ENCODE measurements at places on chromosomes 7 and 10. TPM values are rescaled to one million over a fixed set of nuclear protein-coding genes. Genes with fewer than 3 reads are reported as not detected.

DNA sequence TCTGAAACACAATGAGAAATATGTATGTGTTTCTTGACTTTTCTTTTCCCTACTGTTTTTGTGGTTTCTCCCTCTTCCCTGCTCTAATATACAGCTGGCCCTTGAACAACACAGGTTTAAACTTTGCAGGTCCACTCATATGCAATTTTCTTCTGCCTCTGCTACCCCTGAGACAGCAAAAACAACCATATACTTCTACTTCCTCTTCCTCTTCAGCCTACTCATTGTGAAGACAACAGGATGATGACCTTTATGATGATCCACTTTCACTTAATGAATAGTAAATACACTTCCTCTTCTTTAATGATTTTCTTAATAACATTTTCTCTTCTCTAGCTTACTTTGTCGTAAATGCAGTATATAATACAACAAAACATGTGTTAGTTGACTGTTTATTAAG lies 35.0 kb upstream of the DGKB start:
- DNase-seq = no peak

- no peak for DNase-seq
Measured at GRCh38 chr7:11557627-11558026, 274.4 kb downstream of the THSD7A start.

DNA sequence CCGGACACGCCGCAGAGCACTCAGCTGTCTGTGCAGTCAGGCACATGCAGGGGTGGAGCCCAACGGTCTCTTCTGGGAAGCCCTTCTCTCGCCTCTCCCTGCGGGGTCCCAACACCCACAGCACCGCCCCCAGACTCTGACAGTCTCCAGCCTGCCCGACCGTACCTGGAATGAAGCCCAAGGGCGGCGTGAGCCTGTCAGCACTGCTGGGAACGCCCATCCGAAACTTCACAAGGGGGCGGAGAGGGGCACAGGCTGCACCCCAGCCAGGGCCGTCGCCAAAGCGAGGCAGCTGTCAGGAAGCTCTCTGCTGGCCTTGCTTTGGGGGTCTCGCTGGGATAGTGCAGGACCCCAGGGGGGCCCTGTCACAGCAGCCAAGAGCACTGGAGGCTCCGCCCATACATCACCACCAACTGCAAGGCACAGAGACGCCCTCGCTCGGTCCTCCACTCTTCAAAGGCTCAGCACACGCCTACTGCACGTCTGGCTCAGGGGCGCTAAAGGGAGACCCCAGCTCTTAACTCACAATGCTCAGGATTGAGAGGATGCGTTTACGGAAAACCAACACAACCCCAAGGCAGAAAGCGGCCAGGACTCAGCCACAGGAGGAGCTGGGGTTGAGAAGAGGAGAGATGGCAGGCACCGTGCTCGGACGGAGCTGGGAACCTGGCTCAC lies 30.9 kb downstream of the MAD1L1 start:
- no peak for DNase-seq

DNA sequence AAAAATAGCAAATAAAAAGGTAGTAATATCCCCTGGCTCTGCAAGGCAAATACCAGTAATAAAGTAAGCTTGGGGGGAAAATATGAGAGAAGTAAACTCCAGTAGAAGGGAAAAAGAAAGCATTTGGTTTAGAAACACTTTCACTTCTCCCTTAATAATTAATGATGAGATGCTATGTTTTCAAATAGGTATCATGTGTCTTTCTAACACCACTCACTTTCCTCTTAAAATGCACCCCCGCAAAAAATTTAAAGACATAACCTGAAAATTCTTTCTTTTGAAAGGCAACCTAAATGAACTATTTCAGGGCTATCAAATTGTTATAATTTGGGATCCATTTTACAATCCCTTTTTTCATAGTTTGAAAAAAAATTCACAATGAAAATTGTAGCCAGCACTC lies 240.3 kb downstream of the SNX10 start:
- DNase-seq = no peak

- DNase-seq = no peak
Measured at GRCh38 chr10:16386855-16387254, 50.0 kb upstream of the PTER start.

GRCh38 chr7:1641173-1641572 lies 28.9 kb upstream of the ELFN1 start:
- no peak for DNase-seq

DNA sequence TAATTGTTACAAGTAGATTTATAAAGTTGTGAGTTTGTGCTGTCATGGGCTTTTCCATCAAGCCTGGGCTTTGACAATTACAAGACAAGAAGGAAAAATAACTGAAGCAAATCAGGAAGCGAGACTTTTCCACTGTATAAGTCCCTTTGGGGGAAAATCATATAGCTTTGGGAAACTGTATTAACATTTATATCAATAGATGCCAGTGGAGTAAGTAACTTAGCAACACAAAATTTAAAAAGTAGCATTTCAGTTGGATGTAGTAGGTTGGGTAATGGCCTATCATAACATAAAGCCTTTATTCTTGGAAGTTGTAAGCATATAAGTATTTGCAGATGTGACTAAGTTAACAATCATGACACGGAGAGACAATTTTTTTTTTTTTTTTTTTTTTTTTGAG lies 931.1 kb downstream of the CNTNAP2 start:
- DNase-seq = no peak

- DNase-seq = no peak
Measured at GRCh38 chr10:34133406-34133805, 681.7 kb downstream of the PARD3 start.

- peak; percentile 14 for DNase-seq
Measured at GRCh38 chr7:39624442-39624807, 1.1 kb downstream of the RALA start.

DNA sequence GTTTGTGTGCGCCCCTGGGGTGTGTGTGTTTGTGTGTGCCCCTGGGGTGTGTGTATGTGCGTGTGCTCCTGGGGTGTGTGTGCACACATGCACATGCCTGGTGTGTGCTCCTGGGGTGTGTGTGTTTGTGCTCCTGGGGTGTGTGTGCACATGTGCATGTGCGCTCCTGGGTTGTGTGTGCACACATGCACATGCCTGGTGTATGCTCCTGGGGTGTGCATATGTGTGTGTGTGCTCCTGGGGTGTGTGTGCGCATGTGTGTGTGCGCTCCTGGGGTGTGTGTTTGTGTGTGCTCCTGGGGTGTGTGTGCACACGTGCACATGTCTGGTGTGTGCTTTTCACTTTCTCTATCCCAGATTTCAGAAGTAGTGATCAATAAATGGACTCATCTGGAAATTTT lies 321.0 kb downstream of the WDR37 start:
- no peak for DNase-seq

GRCh38 chr10:75137533-75138438 lies 26.3 kb downstream of the SAMD8 start:
- no peak for DNase-seq

DNA sequence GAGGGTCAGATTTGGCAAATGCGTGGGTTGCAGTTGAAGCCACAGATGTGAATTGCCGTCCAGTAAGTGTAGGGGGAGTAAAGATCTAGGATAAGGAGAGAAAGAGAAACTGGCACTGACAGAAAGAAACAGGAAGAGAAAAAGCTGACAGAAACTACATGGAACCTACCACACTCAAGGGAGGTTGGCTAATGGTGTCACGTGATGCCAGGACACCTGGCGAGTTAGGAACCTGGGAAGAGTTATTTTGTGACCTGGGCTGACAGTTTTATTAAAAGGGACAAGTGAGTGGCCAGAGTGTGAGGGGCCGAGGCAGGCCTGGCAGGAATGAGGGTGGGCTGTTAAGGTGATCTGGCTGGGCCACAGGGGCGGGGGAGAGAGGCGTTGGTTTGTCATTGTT lies 188.7 kb downstream of the ADARB2 start:
- DNase-seq = no peak

GRCh38 chr7:1748076-1748838 lies 78.2 kb downstream of the ELFN1 start:
- no peak for DNase-seq

DNA sequence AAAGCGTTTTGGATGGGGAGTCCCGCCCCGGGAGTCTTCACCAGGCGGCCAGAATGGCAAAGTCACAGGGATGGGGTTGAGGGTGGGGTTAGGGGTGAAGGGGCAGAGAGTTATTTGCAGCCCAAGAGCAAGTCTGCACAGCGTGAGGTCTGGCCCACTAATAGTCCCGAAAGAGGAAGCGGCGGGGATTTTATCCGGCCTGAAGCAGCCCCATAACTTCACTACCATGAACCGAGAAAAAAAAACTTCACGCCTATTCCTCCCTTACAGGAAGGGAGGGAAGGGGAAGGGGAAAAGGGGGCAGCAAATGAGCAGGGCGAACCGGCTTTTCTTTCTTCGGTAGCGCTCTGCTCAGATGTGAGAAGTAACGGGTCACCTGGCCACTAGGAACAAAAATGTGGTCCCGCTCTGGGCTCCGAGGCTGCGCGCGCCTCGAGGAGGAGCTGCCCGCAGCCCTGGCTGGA lies 712 bp downstream of the ITPRIP start:
- peak; percentile 52 for DNase-seq

GRCh38 chr10:73183667-73184281 lies 15.9 kb downstream of the FAM149B1 start:
- DNase-seq = no peak

DNA sequence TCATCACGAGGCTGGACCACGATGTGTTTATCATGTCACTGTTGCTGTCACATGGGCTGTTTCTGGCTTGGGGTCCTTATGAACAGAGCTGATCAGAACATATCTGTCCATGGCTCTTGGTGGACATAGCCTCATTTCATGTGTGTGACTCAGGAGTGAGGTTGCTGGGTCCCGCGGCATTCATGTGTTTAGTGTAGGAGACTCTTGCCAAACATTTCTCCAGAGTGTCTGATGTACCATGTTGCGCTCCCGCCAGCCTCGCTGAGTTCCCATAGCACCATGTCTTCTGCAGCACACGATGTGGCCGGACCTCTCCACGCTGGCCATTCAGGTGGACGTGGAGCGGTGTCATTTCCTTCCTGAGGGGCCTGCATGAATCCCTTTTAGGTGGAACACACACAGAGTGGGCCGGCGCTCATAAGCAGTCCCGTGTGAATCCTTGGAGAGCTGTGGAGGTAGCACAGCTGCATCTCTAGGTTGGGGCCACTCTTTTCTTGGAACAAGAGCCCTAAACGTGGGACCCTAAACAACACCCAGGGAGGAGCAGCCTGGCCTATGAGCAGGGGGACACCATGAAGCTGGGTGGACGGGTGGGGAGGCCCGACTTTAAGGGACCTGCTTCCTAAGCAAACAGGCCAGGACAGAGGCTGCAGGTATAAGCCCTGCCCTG lies 134.6 kb downstream of the LHPP start:
- DNase-seq = no peak

- no peak for DNase-seq
Measured at GRCh38 chr7:86212976-86213375, 430.7 kb upstream of the GRM3 start.

DNA sequence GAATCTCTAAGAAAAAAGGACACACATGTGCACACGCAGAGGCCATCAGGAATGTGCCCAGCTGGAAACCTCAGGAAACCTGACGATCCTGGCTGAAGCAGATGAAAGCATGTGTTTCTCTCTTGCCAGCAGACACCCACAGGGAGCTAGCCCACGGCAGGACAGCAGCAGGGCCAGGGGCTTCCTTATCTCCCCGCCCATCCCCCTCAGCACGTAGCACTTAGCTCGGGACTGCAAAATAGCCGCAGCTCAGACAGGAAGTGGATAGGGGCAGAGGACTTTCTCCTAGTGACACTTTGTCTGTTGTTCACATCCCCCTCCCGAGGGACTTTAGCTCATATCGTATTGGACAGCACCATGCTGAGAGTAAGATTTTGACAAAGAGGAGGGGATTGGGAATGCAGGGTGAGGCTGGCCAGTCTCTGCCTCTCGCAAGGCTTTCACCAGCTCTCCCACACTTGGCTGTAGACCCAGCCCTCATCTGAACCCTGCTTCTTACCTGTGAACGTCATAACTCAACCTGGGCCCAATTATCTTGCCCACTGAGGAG lies 63.8 kb downstream of the MKI67 start:
- DNase-seq = no peak

DNA sequence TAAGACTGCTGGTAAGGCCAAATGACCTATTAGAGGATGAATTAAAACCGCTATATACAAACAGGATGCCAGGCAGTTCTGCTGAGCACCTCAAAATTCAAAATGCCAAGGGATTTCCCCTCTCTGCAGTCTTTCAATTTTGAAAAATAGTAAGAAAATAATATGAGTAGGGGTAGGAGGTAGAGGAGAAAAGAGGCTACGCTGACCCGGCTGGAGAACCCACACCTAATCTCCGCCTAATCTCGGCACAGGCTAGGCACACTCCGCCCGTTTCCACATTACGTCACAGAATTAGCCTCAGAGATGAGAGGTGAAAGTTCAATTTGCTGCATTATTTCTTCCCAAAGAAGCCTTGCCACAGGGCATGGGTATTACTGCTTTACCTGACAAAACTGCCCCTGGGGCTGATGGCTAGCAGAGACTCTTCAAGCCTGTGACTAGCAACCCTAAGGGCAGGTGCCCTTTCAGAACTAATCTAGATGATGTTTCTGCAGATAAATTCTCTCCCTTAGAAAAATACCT lies 21.3 kb upstream of the SPOCK2 start:
- no peak for DNase-seq

GRCh38 chr10:100745882-100746783 lies 751 bp downstream of the PAX2 start:
- DNase-seq = no peak

- no peak for DNase-seq
Measured at GRCh38 chr7:120504386-120504785, 231.4 kb downstream of the KCND2 start.

DNA sequence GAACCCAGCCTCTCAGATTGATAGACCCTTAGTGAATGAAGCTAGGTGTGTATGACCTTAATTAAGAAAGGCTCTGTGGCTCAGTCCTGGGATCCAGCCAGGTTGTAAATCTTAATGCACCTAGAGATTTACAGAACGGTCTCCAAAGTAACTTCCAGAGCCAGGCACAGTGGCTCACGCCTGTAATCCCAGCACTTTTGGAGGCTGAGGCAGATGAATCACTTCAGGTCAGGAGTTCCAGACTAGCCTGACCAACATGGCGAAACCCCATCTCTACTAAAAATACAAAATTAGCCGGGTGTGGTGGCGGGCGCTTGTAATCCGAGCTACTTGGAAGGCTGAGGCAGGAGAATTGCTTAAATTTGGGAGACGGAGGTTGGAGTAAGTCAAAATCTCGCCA lies 24.3 kb downstream of the CALHM2 start:
- DNase-seq = no peak

GRCh38 chr7:137953665-137954470 lies 48.0 kb downstream of the CREB3L2 start:
- DNase-seq = no peak

PTN gene
- total RNA-seq = 1.6 TPM

COL26A1 gene
- 0.78 TPM for total RNA-seq

MORN4 gene
- 8.3 TPM for total RNA-seq

LRRC4 gene
- under 0.01 TPM for total RNA-seq

SFXN2 gene
- 7.3 TPM for total RNA-seq

PTPN20 gene
- 0.99 TPM for total RNA-seq

NYAP1 gene
- total RNA-seq = 1.3 TPM

ENO4 gene
- total RNA-seq = not detected

PAPOLB gene
- under 0.01 TPM for total RNA-seq

PNLIPRP3 gene
- not detected for total RNA-seq

GTPBP10 gene
- 20.8 TPM for total RNA-seq

Measured in body of pancreas (tissue), 4 donors.